ENCODE measurements at places on chromosomes 6 and 20.

DNA sequence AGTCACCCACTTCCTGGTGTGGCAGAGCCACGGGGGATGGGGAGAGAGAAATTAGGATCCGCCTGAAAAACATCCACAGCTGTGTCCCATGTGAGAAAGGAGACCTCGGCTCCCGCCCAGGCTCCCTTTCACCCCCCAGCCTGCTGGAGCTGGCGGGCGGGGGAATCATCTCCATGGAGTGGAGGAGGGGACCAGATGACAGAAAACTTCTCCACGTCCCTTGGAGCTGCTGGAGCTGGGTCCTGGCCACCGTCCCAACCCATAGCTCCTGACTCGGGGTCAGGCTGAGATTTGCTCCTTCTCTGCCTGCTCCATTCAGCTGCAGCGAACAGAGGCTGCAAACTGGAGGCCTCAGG is 113.8 kb downstream of the CEBPB start:
- DNase-seq, result no peak

DNA sequence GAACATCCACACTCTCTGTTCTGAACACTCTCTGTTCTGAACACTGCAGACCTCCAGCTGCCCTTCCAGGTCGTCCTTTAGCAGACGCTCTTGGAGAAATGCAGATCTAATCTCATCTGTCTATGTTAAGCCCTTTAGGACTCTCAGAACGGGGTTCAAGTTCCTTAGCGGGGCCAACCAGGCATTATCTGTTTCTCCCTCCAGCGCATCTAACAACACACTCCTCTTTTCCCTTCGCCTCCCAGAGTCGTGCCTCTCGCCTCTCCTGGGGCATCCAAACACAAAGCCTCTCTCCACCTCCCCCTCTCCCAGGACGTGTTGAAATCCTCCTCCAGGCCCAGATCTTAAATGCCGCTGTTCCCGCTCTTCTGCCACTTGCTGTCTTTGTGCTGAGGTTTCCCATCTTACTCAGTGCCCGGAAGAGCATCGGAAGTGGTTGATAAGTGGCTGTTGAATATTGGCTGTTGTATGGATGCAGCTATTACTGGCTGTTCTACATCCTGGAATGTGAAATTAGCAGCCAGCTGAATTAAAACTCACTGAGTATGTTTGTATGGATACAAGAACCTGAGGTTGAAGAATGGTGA is 108.4 kb upstream of the GGTLC1 start:
- DNase-seq, result no peak

DNA sequence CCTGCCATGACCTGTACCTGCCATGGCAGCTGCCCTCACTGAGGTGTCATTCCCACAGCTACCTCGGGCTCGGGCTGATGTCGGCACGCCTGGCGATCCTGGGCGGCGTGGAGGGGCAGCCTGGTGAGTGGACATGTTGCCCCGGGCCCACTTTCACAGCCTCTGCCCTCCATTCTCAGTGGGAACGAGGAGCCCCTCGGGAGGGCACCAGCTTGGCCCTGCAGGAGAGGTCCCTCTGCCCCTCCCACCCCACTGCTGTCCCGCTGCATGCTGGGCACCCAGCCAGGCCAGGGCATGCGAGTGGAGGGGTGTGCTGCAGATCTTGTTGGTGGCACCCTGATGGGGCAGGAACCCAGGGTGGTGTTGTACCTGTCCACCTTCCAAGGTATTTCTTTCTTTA is 23.0 kb downstream of the ENTPD6 start:
- no peak for DNase-seq

DNA sequence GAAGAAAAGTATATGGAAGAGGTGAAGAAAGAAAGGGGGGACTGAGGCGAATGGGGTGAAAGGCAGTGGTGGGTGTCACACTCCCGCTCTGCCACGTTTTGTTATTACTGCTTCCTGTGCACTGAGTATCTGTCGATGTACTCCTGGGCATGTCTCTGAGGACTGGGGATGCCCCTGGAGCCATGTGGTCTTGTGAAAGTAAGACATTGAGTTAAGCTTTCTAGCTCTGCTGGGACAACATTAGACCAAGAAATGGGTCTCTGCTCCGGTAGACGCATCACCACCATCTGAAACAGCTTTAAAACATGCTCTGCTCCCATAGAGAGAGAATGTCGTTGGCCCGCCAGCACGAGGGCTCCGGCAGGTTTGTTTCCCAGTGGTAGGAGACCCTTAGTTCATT is 40.0 kb downstream of the IRF4 start:
- no peak for DNase-seq

- no peak for DNase-seq
Measured at GRCh38 chr20:46396052-46396740, 10.2 kb downstream of the ELMO2 start.

GRCh38 chr6:87900160-87900698 is 147.4 kb upstream of the SPACA1 start:
- DNase-seq, result no peak

- no peak for DNase-seq
Measured at GRCh38 chr6:35668096-35668495, 20.6 kb downstream of the FKBP5 start.

GRCh38 chr6:53044071-53044470 is 21.1 kb upstream of the FBXO9 start:
- no peak for DNase-seq

DNA sequence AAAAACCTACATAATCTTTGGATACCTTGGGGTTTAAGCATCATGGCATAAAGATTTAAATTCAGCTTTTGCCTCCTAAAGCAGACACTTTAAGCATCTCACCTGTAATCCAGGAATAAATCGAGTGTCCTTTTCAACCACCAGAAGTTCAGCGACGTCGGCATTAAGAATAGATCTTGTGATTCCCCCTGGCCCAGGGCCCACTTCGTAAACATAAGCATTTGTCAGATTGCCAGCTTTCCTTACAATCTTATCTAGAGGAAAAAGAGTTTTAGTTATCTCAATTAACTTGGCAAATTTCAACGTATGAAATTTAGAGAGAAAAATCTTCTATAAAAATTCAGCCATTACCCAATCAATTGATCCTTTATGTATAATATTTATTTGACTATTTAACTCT is 3.2 kb downstream of the TFB1M start:
- DNase-seq, result no peak

- DNase-seq, result no peak
Measured at GRCh38 chr6:10215326-10216110, 199.4 kb downstream of the TFAP2A start.

GRCh38 chr6:3770023-3770720 is 18.7 kb upstream of the PXDC1 start:
- no peak for DNase-seq

GRCh38 chr6:157225575-157225995 is 97.7 kb downstream of the TMEM242 start:
- no peak for DNase-seq

DNA sequence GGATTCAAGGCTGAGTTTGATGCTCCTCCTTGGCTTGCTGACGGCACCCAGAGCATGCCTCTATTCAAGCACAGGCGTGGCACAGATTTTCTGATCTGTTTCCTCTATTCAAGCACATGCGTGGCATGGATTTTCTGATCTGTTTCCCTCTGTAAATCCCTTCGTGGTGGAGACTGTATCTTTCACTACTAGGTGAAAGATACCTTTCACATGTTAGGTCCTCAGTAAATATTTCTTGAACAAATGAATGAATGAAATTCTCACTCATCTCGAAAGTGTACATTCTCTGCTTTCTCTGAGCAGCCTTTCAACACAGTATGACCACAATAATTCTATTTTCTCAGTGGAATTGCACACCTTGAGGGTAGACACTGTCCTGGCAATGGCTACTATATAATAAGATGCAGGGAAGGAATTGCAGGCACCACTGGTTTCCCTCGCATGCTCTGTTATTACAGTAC is 72.6 kb upstream of the F13A1 start:
- DNase-seq, result no peak

- no peak for DNase-seq
Measured at GRCh38 chr20:46798430-46798829, 89.0 kb downstream of the SLC2A10 start.

DNA sequence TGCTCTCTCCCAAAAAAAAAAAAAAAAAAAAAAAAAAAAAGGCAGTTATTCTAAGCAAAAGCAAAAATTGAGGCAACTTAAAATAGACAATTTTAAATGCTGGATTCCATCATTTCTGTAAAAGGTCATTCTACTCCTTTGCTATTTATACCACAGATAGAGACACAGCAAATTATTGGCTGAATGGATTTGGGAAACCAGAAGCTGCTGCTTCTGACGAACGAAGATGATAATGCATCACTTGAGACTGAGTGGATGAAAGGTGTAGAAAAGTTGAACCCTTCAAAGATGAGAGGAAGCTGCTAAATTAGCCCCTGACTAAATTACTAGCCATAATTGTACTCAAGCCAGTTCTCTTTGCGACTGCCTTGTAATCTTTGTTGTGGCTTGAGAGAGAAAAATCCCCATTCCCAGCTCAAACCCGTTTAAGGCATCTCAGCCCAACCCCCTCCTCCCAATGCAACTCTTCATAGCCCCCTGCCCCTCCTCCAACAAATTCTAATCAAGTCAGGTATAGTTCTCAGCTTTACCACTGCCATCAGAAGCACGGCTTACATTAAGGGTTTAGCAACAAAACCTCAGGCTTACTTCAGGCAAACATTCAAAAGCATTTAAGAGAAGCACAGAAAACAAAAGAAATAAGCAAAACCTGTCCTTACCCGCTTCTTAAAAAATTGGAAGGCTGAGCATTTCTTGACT is 1.0 kb downstream of the SGK1 start:
- DNase-seq, result no peak

DNA sequence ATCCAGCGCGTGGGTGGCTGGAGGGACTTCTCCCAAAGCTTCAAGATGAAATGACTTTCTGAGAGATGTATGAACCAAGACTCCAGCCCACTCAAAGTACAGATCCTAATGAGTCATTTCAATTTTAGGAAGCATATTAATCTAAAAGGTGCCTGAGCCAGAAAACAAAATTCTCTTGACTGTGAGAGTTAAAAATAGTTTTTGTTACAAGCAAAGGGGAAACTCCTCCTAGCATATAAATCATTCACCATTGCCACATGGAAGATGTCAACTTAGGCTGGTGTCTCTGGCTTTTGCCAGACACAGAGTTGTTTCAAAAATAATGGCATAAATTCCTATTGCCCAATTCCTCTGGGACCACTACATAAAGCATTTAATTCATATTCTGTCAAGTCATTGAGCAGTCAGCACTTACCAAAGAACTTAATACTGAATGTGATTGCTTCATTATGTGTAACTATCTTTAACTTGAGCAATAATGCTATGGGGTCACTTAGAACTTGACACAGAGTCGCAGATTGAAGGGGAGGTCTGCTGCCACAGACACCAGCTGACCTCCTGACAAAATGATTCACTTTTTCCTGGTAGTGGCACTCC is 280.6 kb downstream of the SLC35F1 start:
- no peak for DNase-seq

DNA sequence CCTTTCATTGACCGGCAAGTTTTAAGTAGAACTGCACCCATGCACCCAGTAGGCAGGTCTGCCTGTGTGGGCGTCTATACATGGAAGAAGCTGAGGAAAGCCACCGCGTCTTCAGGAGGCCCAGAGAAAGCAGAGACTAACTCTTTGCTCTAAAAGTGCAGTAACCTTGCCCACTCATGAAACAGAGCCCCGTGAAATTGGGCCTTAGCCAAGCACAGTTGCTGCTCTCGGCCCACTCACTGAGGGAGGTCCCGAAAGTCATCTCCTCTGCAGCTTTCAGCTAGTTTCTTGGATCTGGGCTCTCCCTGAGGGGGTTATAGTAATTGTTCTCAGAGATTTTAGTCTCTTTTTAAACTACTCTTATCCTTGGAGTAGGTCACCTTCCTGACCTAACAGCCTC is 74.0 kb upstream of the SYNJ2 start:
- no peak for DNase-seq

DNA sequence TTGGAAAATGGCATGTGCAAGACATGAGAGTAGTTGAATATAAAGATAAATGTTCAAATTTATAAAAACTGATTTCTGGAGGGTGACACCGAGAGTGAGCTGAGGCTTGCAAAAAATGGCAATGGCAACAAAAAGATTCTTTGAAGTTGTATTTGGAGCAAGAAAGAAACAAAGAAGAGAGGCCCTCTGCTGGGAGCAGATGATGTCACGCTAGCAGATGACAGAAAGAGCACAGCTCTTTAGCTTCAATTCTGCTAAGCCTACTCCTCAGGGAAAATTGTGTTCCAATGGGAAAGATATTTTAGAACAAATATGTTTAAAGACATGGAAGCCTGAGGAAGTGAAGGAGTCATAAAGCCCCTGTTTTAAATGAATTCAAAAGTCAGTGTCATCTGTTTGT is 125.3 kb upstream of the NOX3 start:
- no peak for DNase-seq

- no peak for DNase-seq
Measured at GRCh38 chr20:22688485-22688884, 104.1 kb upstream of the FOXA2 start.

GRCh38 chr20:1631309-1632151 is 11.7 kb upstream of the SIRPB1 start:
- no peak for DNase-seq

DNA sequence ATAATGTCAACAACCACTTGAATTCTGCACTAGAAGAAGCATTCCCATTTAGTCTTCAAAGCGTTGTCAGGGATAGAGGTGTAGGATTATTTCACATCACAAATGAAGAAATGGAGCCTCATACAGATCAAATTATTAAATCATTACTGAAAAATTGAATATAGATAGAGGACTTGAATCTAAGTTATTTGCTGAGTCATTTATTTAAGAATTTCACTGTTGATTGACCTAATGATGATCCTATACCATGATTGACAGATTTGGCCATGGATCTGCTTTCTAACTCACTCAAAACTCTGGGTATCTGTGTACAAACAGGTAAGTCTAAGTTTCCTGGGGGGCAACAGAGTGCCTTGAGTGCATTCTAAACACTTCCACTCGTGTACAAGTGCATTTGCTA is 215.9 kb downstream of the BTBD3 start:
- DNase-seq, result no peak

- no peak for DNase-seq
Measured at GRCh38 chr6:27138837-27139755, 108.4 kb upstream of the PRSS16 start.

GRCh38 chr6:149694921-149695320 is 23.0 kb downstream of the LATS1 start:
- no peak for DNase-seq

GRCh38 chr6:108650325-108650724 is 89.6 kb downstream of the FOXO3 start:
- no peak for DNase-seq

DNA sequence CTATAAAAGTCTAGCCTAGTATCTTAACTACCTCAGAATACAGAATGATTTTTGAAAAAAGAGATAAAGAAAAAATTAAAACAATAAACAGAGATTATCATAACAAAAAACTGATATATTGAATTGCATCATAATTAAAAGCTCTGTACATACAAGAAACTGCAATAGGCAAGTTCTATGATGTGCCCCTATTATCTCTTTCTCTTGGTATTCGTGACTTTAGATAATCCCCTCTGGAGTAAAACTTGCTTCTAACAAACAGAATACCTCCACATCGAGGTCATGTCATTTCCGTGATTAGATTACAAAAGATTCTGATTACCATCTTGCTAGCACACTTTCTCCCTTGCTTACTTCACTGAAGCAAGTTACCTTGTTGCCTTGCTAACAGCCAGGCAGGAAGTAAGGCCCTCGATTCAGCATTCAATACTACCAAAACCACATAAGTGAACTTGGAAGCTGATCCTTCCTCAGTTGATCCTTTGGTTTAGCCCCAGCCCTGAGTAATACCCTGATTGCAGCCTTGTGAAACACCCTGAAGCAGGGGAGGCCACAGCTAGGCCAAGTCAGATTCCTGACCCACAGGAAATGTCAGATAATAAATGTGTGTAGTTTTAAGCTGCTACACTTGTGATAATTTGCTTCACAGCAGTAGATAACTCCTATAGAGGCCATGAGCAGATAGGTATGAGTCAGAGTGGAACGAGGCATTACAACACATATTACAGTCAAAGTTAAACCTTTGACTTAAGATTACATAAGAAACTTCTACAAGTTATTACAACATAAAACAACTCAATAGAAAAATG is 53.7 kb upstream of the TMX4 start:
- no peak for DNase-seq

All from stimulated activated CD4-positive, alpha-beta T cell treated with anti-CD3 and anti-CD28 coated beads, TNF-alpha, amount 100 ng/mL, for 24 hours (primary cell).